ENCODE measurements at places on chromosomes 6 and 20.

DNA sequence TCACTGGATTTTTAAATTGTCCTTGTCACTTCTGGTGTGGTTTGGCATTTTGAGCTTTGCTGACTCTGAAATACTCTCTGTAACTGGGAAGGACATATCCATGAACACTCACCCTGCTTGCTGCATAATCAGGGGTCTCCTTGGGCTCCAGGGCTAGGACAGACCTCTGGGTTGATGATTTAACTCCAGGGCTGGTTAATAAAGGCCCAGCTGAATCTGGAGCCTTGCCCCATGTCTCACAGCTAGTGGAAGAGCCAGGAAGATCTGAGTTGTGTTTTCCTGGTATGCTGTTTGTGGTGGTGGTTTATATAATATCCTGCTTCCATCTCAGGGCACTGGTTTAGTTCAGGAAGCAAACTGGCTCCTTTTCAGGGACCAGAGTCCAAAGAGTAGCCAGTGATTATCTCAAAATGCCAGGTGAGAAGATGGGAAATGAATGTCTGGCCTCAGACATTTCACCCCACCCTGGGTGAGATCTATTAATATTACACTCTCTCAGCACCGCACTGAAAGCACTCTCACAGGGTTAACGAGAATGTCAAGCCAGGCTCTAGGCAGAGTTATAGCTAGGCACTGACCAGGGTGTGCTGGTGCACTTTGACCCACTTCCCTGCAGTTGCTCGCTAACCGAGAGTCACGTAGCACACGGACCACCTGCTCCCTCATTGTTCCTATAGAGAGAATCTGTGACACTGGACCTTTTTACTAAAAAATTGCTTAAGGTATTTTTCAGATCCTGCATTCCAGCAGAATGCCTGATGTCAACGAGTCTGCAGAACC is 90.1 kb upstream of the SLC22A16 start:
- no peak for DNase-seq

DNA sequence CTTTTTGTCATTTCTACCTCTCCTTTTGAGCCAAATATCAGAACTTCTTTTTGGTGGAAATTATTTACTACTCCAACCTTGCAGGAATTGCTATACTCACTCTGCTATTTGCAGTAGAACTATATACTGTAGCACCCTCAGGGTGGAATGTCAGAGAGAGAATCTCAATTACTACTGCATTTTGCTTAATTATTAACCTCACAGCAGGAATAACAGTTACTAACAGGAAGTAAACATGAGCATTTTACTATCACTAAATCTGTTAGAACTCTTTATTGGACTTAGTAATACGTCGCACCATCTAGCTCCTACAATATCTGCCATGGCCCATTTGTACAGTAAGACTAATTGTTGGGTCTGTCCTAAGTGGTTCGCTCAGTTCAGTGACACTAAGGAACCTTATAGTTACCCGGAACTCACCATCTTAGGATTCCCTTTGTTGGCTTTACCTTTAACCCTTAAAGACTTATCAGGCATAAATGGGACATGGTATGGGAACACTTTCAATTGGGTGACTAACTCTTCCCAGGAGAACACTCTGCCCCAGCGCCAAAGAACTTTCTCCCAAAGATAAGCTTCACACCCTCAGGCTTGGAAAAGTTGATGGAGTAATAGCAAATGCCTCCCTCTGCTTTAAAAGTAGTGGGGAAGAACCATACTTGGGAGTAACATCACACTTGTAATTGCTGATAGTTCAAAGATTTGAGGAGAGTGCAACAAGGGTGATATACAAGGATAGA is 38.8 kb downstream of the PLN start:
- DNase-seq: no peak

- DNase-seq: no peak
Measured at GRCh38 chr6:81933608-81934051, 181.1 kb upstream of the TENT5A start.

- DNase-seq: no peak
Measured at GRCh38 chr20:12966468-12967085, 42.2 kb upstream of the SPTLC3 start.

DNA sequence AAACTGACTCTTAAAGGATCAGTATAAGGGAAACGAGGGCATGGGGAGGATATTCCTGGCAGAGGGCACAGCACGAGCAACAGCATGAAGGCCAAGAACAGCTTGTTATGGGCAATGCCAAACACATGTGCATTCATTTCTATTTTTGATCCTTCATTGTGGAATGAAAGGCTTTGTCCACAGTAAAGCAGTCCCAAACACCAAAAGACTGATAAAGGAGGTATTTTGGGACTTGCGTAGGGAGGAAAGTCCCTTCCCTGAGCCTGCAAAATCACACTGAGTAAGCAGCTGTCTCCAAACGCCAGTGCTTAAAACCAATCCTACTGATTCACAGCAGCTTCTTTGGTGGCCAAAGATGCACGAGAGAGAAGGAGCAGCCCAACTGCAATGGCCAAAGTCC is 138.2 kb downstream of the UNC5CL start:
- DNase-seq: no peak

All from CD4-positive, alpha-beta T cell treated with Interleukin-15 for 4 hours (primary cell).